ENCODE measurements at places on chromosomes 2 and 18. TPM values are rescaled to one million over a fixed set of nuclear protein-coding genes. Genes with fewer than 3 reads are reported as not detected.

Gene GREB1L
- total RNA-seq = 11.3 TPM

- no peak for DNase-seq
Observed at GRCh38 chr18:39348757-39349156, 1783.2 kb upstream of the CELF4 start.

DNA sequence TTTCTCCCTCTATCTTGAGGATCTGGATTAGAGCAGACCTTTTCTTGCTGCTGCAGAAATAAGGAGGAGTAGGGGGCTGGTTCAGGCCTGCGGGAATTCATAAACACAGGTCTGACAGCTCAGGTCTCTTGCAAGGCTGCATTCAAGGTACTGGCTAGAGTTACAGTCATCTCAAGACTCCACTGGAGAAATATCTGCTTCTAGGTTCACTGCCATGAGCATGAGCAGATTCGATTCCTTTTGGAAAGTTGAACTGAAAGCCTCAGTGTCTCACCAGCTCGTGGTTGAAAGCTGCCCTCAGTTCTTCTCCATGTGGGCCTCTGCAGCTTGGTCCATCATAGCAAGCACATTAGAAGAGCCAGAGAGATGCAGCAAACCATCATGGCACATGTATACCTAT, 124.4 kb upstream of the SETBP1 start:
- no peak for DNase-seq

- no peak for DNase-seq
Observed at GRCh38 chr2:216690853-216691741, 4.3 kb downstream of the IGFBP5 start.

GRCh38 chr2:6140509-6140908, 448.3 kb downstream of the SOX11 start:
- DNase-seq = no peak

DNA sequence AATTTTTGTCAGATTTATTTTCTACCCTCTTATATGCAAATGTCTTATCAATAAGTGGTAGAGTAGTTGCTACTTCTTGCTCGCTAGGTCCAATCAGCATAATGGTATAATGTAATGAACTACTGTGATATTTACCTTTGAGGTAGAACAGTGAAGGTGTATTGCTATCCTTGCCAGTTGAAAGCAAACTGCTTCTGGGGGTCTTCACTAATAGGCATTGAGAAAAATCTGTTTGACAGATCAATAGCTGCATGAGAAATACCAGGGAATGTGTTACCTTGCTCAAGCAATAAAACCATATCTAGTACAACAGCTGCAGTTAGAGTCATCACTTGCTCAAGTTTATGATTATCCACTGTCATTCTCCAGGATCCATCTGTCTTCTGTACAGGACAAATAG, 50.1 kb upstream of the EFEMP1 start:
- no peak for DNase-seq

Gene FOSL2
- 37.3 TPM for total RNA-seq

- no peak for DNase-seq
Observed at GRCh38 chr2:128086244-128086643, 4.8 kb upstream of the UGGT1 start.
